Left cardiac atrium (tissue), 4 donors: ENCODE measurements at places on chromosomes 13 and 19. TPM values are rescaled to one million over a fixed set of nuclear protein-coding genes. Genes with fewer than 3 reads are reported as not detected.

GRCh38 chr13:100619940-100620339, 31.4 kb upstream of the GGACT start:
- DNase-seq: no peak

DNA sequence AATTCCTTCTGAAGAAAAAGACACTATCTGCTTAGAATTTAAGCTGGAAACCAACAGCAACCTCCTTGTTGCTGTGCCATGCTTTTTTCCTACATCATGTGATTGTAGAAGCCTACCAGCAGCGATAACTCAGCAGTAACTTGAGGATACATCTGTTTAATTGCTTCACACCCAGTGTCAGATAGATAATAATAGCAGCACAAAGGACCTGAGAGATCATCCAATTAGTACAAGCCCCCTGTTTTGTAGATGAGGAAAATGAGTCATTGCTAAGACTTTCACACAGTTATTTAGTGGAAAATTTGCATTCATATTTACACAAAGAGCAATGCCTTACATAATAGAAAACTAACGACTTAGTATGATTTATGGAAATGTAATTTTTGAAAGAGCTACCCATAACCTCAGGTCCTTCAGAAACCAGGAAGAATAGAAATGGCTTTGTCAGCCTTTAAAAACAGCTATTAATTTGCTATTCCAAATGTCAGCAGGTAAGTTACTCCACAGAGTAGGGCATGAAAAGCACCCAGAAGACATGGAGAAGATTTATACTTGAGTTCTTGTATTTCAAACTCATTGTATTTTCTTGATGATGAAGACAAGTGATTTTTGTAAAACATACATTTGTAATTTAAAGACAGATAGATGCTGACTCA, 93.7 kb upstream of the SGCG start:
- DNase-seq: no peak

GRCh38 chr13:112145551-112146360, 78.8 kb downstream of the SOX1 start:
- no peak for DNase-seq

- no peak for DNase-seq
Measured at GRCh38 chr13:23456437-23457210, 23.1 kb upstream of the SACS start.

GRCh38 chr19:36331353-36332228, 47.4 kb downstream of the ZFP14 start:
- peak; percentile 86 for DNase-seq

DNA sequence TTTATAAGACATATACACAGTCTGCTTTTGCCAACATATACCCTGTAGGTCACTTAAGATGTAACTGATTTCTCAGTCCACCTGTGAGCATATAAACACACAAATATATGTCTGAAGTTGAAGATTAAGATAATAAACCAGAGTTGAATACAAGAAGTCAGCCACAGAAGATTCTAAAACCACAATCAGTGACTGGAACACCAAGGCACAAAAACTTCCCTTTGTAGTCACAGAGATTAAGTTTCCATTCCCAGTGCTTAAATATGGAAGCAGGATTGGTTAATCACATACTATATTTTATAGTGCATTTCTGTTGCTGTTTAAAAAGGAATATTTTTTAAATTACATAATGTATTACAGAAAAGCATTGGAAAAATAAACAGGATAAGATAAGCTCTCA, 39.9 kb downstream of the MTMR6 start:
- DNase-seq: no peak

DNA sequence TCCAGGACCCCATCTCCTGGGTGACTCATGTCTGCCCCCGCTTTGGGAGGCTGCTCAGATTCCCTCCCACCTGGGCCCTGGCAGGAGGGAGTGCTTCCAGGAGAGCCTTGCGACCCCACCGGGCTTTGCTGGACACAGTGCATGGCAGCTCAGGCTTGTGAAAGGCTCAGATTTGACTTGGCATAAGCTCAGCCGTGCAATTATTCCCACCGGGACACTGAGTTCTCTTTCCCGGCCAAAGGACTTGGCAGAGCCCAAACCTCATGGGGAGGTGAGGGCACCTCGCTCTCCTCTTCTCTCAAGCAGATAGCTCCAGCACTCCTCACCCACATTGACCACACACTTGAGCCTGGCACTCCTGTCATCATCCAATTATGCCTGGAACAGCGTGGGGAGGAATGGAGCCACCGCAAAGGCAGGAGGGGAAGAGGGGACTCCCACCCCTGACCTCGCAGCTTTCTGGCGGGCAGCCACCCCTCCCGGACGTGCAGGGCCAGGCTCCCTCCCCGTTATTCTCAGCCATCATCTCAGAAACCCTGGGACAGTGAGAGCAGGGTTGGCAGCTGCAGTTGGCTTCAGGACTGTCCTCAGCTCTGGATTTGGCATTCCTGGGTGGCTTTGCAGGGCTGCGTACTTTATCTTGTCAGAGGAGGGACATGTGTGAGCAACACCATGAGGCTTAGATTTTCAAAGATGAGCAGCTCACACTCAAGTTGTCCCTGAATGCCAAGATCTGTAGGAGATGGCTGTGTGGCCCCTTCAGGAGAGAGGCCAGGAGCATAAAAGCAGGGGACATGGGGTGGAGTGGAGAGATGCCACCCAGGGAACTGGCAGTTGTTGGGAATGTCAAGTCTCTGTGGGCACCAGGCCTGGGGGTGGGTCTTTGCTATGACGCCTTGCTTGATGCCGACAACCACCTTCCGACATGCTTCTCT, 306.2 kb downstream of the TEX29 start:
- peak; percentile 36 for DNase-seq

GRCh38 chr13:80145171-80145690, 195.7 kb downstream of the SPRY2 start:
- DNase-seq: no peak

GRCh38 chr13:66154354-66154753, 1075.8 kb downstream of the PCDH9 start:
- DNase-seq: no peak

GRCh38 chr19:46840498-46840942, 10.1 kb downstream of the AP2S1 start:
- peak; percentile 61 for DNase-seq

- no peak for DNase-seq
Measured at GRCh38 chr19:48297975-48298374, 27.4 kb upstream of the EMP3 start.

GRCh38 chr13:36612230-36612629, 61.6 kb upstream of the SERTM1 start:
- no peak for DNase-seq

GRCh38 chr13:113545455-113545930, 39.1 kb upstream of the TFDP1 start:
- no peak for DNase-seq

- no peak for DNase-seq
Measured at GRCh38 chr19:3129112-3129511, 6.7 kb upstream of the GNA15 start.

DNA sequence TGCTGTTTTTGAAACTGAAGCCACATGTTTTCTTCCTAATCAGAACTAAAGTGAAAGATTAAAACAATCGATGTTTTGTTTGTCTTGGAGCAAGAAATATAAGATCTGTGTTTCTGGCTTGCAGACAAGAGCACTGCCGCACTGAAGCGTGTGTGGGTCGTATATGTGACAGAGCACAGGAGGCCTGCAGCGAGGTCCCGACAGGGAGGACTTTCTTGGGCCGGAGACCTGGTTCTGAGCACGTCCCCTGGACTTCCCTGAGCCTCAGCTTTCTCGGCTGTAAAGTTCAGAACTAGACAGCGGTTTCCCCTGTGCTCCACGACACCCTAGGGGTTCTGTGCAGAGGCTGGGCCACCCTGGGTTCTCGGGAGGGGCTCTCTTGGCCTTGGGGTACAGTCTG, 60.5 kb downstream of the GADD45B start:
- DNase-seq: no peak

- DNase-seq: peak; percentile 80
Measured at GRCh38 chr19:34963573-34964406, at the start of gene ZNF792. Gene ZNF792, minus strand, starts transcription at chr19:34964229. Its CDS starts 567 bp downstream, at chr19:34963662.

DNA sequence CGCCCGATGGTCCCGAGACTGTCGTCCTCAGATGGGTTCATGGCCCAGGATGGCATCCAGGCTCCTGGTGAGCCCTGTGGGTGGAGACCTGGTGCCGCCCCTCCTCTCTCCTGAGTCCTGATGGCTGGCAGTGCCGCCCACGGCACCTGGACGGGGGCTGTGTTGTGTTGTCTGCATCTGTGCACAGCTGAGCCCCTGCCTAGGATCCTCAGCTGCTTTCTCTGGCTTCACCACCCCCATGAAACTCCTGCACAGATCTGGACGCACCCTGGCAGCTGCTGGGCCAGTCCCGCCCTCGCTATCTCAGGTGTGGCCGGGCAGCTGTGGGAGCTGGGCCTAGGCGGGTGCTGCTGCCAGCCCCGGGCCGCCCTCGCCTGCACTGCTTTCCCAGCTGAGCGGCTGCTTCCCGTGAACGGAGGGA, 27.7 kb downstream of the MCF2L start:
- no peak for DNase-seq

GRCh38 chr13:44280456-44280855, 93.2 kb upstream of the SERP2 start:
- no peak for DNase-seq

DNA sequence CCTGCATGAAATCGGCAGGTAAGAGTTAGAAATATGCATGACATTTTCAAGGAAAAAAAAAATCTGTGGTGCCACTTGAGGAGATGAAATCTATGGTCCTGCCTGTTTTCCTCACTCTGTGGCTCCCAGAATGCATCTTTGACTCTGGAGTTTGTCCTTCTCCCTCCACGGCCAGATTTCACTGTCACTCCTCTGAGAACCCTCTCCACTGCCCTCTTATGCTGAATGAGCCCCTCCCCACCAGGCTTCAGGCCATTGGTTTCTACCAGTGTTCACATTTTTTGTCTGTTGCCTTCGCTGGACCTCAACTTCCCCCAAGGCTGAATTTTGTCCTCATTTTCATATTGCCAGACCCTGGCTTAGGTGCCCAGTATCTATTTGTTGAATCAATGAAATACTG, 235.0 kb downstream of the ZIC5 start:
- DNase-seq: no peak

DNA sequence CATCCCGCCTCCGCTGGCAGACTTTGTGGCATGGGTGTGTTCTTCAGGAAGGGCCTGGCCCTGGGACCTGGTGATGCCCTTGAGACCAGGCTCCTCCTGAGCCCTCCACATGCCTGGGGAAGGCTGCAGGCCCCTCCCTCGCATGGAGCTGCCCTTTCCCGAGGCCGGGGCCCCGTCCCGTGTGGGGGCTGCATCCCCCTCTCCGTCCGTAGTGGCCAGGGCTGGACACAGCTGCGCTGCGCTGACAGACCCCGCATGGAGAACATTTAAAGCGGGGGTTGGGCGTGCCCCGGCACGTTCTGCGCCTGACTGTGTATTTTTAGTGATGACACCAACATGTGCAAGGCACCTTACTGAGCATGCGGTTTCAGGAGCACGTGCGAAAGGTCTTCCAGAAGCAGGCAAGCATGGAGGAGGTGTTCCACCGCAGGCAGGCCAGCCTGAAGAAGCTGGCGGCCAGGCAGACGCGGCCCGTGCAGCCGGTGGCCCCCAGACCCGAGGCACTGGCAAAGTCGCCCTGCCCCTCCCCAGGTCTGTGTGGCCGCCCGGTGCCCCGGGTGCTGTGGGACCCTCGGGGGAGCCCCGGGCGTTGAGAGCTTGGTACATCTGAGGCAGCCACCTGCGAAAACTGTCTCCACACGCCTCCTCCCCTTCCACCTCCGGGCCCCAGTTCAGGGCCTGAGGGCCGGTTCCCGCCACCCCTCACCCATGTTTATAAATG, 28.8 kb upstream of the F7 start:
- DNase-seq: peak; percentile 16

DNA sequence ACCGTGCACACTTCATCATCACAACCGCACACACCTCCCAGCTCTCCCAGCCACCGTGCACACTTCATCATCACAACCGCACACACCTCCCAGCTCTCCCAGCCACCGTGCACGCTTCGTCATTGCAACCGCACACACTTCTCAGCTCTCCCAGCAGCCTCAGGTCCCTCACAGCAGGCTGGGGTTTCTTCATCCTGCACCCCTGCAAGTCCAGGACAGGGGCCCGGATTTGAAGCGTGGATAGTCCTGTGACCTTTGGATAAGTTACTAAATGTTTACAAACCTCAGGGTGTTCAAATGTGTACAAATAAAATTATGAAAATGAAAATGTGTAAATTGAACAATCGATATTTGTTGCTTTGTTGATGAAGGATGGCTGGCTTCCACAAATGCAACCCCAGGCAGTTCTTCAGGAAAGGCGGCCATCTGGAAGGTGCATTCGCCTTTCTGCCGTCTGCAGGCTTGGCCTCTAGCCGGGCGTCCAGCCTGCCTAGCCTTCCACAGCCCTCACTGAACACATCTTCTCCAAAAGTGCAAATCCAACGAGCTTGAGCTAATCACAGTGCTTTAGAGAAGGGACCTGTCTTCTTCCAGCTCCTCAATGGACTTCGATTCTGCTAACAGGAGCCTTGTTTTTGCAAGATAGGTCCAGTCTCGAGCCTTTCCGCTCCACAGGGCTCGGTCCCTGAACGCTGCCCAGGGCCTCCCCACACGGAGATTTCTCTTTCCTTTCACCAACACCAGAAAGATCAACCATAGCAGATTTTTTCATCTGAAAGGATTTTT, 74.2 kb downstream of the SPACA7 start:
- no peak for DNase-seq

DNA sequence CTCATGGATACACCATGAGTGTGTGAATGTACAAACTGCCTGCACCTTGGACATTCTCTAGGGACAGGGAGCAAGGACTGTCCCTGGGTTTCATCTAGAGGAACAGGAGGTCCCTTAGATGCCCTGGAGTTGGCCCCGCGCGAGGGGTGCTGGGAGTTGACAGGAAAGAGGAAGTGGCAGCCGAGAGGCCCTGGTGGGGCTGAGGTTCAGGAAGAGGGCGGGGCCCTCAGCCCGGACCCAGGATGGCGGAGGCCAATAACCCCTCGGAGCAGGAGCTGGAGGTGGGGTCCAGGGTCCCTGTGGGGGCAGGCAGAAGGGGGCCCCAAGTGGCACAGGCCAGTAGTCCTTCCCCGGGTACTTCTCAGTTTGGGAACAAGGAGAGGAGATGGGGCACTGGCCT, 6.9 kb downstream of the PKN1 start:
- peak; percentile 80 for DNase-seq

GRCh38 chr13:110662777-110663443, 43.0 kb downstream of the CARS2 start:
- no peak for DNase-seq

GRCh38 chr13:42055500-42056085, 7.1 kb downstream of the DGKH start:
- no peak for DNase-seq

The WTIP gene
- 19.2 TPM for total RNA-seq

The BRSK1 gene
- total RNA-seq: 19.5 TPM

The KL gene
- total RNA-seq: 2.3 TPM

The KLF16 gene
- total RNA-seq: 12.9 TPM

The ZIK1 gene
- total RNA-seq: 4.1 TPM

The RNF113B gene
- not detected for total RNA-seq

The FLT3LG gene
- 6.0 TPM for total RNA-seq

The ZIM2 gene
- total RNA-seq: not detected

The GPR4 gene
- 17.7 TPM for total RNA-seq

The ZNF626 gene
- total RNA-seq: 7.6 TPM

The OR7C1 gene
- not detected for total RNA-seq

The LSR gene
- total RNA-seq: 7.6 TPM

The PTH2 gene
- not detected for total RNA-seq

The ZNF865 gene
- total RNA-seq: 16.2 TPM

The PROZ gene
- not detected for total RNA-seq

The DIAPH3 gene
- total RNA-seq: 0.50 TPM

The LRRC25 gene
- 8.7 TPM for total RNA-seq

The SPRY2 gene
- total RNA-seq: 42.7 TPM

The ZNF585A gene
- total RNA-seq: 6.6 TPM

The ONECUT3 gene
- total RNA-seq: not detected

The ETV2 gene
- total RNA-seq: 0.88 TPM
